ENCODE measurements at places on chromosomes 7 and 10. TPM values are rescaled to one million over a fixed set of nuclear protein-coding genes. Genes with fewer than 3 reads are reported as not detected.

The STAG3 gene
- 0.35 TPM for total RNA-seq

The OGDHL gene
- 0.18 TPM for total RNA-seq

The CEP55 gene
- 66.1 TPM for total RNA-seq

The ACHE gene
- total RNA-seq = not detected

The FOXP2 gene
- total RNA-seq = 0.53 TPM

The FXYD4 gene
- not detected for total RNA-seq

The VSTM2A gene
- not detected for total RNA-seq

The OR2A42 gene
- total RNA-seq = not detected

The SHH gene
- not detected for total RNA-seq

The DNA2 gene
- 5.3 TPM for total RNA-seq

The TAS2R41 gene
- not detected for total RNA-seq

The PTPRE gene
- 4.1 TPM for total RNA-seq

The GPR158 gene
- total RNA-seq = not detected

The ZCWPW1 gene
- total RNA-seq = 4.3 TPM

The FAM25C gene
- total RNA-seq = not detected

The TFEC gene
- not detected for total RNA-seq

The MEPCE gene
- total RNA-seq = 24.2 TPM

The A1CF gene
- total RNA-seq = not detected

The PIP gene
- not detected for total RNA-seq

The RTKN2 gene
- total RNA-seq = 0.71 TPM

The FZD8 gene
- total RNA-seq = 2.0 TPM

The ITIH5 gene
- not detected for total RNA-seq

The CALHM3 gene
- total RNA-seq = not detected

The CRYGN gene
- not detected for total RNA-seq

The CXCL12 gene
- 76.7 TPM for total RNA-seq

The COL26A1 gene
- total RNA-seq = not detected

The EPO gene
- not detected for total RNA-seq

The TBX20 gene
- not detected for total RNA-seq

The TDRD1 gene
- total RNA-seq = not detected

The TRIM24 gene
- 8.2 TPM for total RNA-seq

The TMEM213 gene
- not detected for total RNA-seq

The FFAR4 gene
- total RNA-seq = not detected

The WASHC2A gene
- 24.5 TPM for total RNA-seq

The PDK4 gene
- total RNA-seq = 0.29 TPM

The DDIT4 gene
- total RNA-seq = 594 TPM

The FBXL15 gene
- 26.8 TPM for total RNA-seq

The LRRC4 gene
- total RNA-seq = not detected

The ECHDC3 gene
- total RNA-seq = 33.0 TPM

The SRRM3 gene
- total RNA-seq = 4.6 TPM

The EFCAB10 gene
- not detected for total RNA-seq

The SEPTIN14 gene
- not detected for total RNA-seq

The CDC14C gene
- not detected for total RNA-seq

The DGKI gene
- 0.89 TPM for total RNA-seq

The GHRHR gene
- total RNA-seq = not detected

The LBX1 gene
- total RNA-seq = not detected

The C10orf105 gene
- total RNA-seq = not detected

The PAX4 gene
- total RNA-seq = not detected

The DRGX gene
- not detected for total RNA-seq

The PLEKHA8 gene
- total RNA-seq = 4.1 TPM

The RBM20 gene
- under 0.01 TPM for total RNA-seq

The CNPY1 gene
- total RNA-seq = not detected

The AKR1C8 gene
- total RNA-seq = not detected

The AUTS2 gene
- total RNA-seq = under 0.01 TPM

The GBX1 gene
- total RNA-seq = not detected

The GRIFIN gene
- not detected for total RNA-seq
